CMK (cell line): ENCODE measurements at places on chromosomes 7 and 10.

GRCh38 chr7:140673774-140674155, 1.0 kb downstream of the ADCK2 start:
- DNase-seq, result no peak

GRCh38 chr7:132239422-132239994, 336.8 kb downstream of the PLXNA4 start:
- DNase-seq, result no peak

DNA sequence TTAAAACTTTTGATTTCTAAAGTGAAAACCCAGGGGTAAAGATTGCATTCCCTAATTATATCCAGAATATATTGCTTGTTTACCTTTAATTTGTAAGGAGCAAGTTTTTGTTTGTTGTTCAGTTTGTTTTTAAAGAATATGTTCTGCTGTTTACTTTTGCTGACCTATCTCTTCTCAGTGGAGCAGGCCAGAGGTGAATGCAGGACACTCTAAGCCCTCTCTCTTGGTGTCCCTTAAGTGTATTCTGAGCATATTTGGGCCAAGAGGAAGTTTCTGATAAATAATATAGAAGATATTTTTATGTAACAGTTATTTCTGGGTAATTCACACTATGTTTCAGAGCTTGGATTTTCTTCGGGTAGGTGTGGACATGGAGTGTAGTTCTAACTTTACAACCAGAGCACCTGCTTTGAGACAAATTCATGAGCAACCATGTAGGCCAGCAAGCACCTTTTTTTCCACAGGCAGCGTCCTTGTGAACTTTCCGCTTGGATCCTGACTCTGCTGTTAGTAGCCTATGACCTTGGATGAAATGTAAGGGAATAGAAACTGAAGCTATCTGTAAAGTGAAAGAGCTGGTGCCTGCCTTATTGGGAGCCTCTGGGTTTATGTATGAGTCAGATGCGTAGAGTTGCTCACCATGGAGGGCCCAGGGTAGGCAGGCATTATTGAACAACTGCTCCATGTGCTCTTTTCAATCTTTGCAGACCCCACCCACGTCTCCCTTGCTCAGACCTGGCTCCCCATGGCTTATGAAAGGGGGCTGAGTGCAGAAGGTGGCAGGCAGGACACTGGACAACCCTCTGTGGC, 16.1 kb downstream of the OGDH start:
- no peak for DNase-seq

- no peak for DNase-seq
Observed at GRCh38 chr10:88107296-88108097, 244.1 kb downstream of the PTEN start.

DNA sequence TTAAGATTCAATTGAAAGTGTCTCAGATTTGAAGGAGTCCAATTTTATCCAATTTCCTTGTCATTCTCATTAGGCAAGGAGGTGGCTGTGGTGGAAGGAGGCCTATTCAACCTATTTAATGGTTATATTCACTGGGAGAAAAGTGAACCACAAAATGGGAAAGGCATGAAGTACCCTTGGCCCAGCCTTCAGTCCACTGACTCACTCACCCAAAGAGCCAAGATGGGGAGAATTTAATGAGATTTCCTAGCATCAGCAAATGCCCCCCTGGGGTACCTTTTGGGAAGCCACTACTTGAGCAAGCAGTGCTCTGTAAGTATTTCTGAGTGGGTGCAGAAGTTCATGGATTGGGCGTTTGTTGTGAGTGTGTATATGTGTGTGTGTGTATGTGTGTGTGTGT, 144.1 kb downstream of the NRP1 start:
- no peak for DNase-seq

DNA sequence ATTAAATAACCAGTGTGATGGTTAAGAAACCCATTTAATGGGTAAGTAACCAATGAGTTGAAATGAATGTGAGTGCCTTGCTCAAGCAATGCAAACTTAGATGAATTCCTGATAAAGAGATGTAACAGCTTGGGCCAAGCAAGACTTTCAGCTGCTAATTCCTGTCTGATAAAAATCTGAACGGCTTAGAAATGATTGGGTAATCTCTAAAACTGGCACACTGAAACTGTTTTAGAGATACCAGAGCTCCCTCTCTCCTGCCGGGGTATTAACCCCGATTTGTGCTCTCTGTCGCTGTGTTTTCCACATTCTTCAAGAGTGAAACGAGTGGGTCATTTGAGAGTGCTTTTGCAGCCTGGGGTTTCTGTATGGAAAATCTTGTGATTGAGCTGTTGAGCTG, 534.9 kb upstream of the GALNT17 start:
- no peak for DNase-seq

GRCh38 chr10:44982114-44982460, 3.5 kb upstream of the DEPP1 start:
- no peak for DNase-seq

DNA sequence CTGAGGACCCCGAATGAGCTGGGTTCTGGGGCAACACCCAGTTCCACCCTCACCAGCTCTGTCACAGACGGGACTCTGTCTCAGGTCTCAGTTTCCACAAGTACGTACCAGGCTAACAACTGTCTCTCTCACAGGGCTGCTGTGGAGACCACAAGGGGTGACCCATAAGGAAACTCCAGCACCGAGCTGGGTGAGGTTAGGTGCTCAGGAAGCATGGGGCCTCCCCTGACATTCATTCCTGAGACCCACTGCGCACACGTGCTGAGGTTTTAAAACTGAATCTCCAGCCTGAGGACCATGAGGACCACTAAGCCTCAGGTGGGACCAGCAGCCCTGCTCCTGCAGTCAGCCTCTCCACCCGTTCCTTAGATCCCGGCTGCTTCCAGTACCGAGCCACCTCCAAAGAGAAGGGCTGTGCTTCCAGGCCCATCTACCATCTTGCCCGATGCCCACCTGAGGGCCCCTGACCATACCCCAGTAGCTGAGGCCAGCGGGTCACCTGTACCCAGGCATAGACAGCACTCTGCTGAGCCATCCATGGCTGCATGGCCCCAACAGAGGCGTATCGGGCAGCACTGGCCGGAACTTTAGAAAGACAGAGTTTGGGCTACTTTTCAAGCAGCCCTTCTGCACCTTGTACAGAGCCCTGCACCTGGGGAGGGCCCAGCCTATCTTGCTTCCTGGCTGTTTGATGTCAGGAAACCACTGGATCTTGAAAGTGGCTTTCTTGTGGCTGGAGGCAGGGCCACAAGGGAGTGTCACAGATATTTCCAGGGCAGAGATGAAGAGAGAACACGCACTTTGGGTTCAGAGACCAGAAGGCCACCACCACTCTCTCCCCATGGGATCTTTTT, 18.7 kb downstream of the HSPA12A start:
- DNase-seq, result no peak

DNA sequence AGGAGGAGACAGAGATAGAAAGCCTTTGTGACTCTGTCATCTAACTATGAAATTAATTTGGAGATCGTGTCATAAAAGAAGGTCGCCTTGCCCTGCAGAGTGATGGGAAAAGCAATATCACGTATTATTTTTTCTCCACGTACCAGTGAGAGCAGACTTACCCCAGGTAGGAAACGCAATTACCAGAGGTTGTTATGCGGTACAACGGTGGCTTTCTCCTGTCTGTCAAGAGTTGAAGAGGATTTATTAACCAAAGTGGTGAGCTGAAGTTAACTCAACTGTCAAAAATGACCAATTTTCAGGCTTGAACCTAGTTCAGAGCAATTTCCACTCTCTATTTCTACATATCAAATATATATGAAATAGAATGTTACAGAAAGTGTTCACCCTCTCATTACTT, 282.6 kb upstream of the PFKP start:
- DNase-seq, result no peak

DNA sequence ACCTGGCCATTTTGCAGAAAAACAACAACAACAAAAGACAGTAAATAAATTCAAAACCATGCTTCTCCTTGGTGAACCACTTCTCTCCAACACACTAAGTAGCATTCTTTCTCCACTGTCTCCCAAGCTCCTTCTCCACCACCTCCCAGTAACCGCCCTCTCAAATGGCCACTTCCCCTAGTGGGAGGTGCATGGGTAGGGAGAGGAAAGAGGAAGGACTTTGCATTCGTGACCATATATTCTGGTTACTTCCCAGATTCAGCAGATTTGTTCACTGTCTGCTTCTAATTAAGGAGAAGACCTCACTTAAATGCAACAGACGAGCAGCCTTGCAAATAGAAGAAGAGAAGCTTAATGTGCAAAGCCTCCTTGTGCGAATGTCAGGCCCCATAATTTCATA, 166.8 kb downstream of the SORCS1 start:
- DNase-seq, result no peak

DNA sequence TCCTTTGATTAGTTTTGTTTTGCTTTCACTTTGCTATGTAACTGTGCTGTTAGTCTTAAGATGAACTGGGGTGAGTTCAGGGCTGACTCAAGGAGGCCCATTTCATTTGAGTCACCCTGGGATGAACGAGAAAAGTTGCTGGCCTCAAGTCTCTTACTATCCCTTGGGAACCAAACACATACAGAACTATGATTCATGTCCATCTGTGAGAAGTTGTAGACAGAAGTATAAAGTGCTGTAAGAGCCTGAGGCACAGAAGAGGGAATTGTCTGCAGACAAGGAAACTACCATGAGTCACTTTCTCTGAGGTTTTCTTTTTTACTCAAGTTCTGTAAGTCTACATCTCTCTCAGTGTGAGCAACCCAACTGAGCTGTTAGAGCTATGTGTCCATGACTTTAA, 179.8 kb upstream of the CSTF2T start:
- DNase-seq, result no peak

DNA sequence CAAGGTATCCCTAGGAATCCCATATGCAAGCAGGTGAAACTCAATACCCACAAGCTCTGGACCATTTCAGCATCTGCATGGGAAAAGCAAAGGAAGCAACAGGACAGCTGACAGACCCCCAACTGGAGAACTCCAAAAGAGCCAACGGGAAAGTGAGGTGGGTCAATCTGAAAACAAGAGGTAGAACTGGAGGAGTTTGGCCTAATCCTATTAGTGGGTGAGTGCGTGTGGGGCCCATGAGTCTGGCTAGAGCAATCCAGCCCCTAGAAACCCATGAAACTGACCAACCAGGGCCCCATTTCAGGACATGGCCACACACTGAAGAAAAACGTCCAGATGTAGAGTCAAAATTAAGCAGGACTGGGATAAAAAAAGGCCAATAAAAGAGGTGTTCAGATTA, 26.6 kb upstream of the WNT8B start:
- DNase-seq, result no peak
